Endothelial cell (in vitro differentiated cells): ENCODE measurements at places on chromosomes 4 and X. TPM values are rescaled to one million over a fixed set of nuclear protein-coding genes. Genes with fewer than 3 reads are reported as not detected.

GLRB gene
- total RNA-seq = 1.0 TPM

PPP4R3C gene
- not detected for total RNA-seq

PWWP3B gene
- 0.21 TPM for total RNA-seq

DNA sequence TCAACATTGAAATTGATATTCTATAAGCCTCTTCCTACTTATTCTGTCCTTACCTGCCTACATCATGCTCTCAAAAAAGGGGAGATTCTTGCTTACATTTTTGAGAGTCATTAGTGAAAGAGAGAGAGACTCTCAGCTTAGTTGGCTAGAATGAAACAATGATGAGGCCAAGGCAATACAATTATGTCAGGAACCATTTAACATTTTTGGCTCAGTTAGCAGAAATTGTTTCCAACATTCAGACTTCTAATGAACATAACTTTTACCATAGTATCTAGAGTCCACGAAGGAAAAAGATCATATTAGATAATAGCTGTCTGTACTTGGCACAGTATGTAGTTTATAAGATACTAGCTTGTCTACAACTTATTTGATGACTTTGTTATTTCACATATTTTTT lies 263.7 kb upstream of the ARX start:
- DNase-seq = no peak

DNA sequence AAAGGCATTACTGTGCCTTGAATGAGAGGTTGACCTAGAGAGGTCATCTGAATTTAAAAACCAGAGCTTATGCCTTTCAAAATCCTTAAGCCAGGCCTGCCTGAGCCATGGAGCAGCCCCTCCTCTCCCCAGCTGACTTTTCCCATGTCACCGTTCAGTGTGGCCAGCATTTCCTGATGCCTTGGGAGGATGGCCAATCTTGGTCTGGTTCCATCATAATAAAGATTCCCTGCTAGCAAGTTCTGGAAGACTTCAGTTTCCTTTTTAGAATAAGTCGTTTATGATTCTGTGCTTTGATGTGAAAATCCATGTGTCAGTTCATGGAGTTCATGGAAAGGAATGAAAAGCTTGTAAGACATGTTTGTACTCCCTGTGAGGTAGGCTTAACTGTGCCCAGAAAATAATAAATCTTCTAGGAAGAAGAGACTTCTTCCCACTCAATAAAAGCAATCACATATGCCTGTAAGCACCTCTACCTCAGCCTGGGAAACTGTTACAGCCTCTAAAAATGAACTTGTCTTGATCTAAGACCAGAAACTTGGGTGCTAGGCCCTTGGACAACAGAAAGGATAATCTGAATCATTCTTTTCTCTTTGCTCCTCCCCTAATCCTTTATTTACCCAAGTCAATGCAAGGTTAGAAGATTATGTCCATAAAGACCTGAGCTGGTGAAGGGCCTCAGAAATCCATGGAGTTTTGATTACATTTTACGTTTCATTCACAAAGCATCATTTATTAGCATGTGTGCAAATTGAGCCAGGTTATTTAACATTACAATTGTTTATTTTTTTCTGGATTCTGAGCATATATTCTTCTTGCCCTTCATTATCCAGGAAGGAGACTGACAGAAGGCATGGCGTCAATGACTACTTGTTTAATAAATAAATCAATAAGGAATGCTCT lies 84.0 kb upstream of the TBC1D9 start:
- DNase-seq = no peak

DNA sequence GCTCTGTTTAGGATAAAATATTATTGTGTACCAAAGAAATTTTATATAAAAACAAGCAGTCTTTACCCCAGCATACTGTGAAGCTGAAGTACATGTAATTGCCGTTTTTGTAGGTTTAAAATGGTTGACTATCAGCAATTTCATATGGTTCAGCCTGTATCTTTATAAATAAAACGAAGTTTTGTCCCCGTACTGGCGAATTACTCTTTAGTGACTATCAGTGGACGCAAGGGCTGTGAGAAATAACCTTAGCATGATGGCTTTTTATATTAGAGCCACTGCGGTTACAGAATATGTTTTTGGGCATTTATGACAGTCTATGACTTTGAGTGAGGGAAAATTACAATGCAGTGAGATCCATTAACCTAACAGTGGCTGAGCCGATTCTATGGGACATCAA lies 1.2 kb downstream of the GPM6B start:
- no peak for DNase-seq

GRCh38 chr4:11746734-11747133 lies 318.0 kb upstream of the HS3ST1 start:
- no peak for DNase-seq

- DNase-seq = no peak
Measured at GRCh38 chrX:101265869-101266428, 25.2 kb downstream of the TAF7L start.

- no peak for DNase-seq
Measured at GRCh38 chrX:39519030-39519488, 578.7 kb downstream of the BCOR start.

GRCh38 chr4:62194342-62194741 lies 994.2 kb downstream of the ADGRL3 start:
- no peak for DNase-seq

DNA sequence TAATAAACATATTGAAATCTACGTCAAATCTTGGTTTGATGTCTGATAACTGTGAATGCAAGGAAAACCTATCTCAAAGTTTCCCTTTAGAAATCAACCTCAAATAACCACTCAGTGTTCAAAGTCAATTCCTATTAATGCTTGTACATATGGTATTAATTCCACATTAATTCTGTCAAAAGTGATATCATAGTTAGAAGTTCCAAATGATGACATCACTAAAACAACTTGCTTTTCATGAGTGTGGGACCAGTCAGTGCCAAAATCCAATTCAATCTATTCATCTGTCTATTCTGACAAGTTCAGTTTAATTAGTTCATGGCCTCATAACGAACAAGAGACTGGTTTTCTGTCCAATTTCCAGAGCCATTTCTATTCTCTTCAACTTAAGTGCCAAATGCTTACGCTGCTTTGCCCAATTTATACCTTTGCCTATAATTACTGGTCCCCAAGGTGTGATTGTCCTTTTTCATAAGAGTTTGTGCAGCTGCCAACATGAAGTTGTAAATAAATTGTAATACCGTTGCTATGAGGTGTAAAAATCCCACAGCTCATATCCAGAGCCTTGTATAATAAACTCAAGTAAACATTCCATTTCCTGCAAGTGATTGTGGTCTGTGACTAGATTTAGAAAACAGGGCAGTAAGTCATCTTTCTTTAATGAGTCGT lies 476.2 kb downstream of the RAB28 start:
- DNase-seq = no peak
